ENCODE measurements at places on chromosomes 3 and 15.

- DNase-seq = no peak
Measured at GRCh38 chr3:189883113-189883753, 237.5 kb downstream of the P3H2 start.

DNA sequence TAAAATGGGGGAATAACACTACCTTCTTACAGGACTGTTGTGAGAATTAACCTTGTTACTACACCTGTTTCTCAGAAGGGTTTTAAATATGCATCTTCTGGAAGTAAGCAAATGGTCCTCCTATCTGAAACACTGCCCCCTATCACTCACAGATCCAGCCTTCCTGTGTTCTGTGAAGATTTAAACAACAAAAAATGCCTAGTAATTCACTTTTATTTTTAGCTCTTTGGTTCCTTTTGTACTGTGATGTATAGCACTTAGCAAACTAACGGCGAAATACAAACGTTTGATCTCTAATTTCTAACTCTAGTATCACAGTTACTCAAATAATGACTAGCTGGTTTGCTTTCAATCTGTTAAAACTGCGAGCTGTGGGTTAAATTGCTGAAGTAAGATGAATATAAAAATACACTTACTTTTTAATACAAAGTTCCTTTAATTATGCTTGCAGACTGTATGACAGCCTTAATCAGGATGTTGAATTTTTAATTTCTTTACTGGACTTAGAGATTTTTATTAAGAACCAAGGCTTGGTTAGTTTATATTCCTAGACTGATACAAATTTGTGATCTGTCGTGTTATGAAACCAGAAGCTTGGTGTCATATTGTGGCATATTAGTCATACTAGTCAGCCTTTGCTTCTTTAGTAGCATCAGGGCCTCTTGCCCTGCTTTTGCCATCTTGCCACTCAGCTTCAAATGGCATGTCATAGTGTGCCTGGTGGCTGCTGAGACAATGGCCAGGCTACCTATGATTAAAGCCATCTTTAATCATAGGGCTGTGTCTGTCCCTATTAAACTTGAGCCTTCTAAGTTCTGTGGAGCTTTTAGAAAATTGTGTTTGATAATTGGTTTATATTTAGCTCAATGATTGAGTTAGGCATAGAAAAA is 9.2 kb downstream of the EIF3J start:
- DNase-seq = peak; percentile 43

- peak; percentile 91 for DNase-seq
Measured at GRCh38 chr3:157130467-157131251, 29.3 kb downstream of the CCNL1 start.

DNA sequence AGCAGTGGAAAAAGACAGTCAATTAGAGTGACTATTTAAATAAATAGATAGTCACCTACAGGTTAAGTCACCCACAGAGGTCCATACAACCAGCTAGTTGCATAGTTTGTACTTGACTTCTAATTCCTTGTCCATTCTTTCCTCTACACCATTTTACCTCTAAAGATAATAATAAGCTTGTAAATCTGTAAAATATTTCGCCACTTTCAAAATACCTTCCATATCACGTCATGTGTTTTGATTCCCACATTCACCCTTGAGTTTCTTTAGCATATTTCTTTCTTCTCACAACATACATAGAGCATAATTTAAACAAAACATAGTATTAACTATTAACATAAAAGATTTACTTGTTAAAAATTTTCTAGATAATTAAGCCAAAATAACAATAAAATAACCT is 689.6 kb downstream of the MECOM start:
- no peak for DNase-seq

DNA sequence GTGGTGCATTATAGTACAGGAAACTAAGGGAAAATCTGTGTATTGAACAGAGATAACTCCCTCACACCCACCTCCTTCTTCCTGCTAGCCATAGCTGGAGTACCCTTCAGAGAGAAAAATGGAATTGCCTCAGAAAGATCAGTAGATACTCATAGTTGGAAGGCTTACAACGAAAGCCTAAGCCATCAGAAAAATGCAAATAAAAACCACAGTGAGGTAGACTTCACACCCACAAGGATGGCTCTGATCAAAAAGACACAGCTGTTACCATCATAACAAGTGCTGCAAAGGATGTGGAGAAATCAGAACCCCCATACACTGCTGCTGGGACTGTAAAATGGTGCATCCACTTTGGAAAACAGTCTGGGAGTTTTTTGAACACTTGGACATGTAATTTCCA is 7.4 kb upstream of the DLG1 start:
- no peak for DNase-seq
